ENCODE measurements at places on chromosomes 2 and 18.

DNA sequence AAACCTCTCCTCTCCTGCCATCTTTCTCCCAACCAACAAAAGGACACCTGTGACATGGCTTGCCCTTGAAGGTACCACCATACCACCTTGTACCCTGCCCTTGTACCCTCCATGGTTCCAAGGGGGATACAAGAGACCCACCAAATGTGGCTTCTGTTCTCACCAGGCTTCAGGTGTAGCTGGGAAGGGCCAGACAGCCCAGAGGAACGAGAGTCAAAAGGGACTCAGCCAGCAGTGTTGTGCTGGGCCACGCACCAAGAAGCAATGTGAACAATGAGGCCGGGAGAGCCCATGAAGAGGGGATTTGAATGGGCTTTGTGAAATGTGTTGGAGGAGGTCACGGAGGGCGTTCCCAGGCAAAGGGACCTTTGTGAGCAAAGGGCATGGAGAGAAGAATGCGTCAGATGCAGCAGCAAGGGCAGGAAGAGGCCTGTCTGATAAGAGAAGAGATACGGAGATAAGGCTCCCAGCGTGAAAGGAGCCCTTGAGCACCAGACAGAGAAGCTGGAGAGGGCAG is 48.6 kb downstream of the PLB1 start:
- no peak for DNase-seq

DNA sequence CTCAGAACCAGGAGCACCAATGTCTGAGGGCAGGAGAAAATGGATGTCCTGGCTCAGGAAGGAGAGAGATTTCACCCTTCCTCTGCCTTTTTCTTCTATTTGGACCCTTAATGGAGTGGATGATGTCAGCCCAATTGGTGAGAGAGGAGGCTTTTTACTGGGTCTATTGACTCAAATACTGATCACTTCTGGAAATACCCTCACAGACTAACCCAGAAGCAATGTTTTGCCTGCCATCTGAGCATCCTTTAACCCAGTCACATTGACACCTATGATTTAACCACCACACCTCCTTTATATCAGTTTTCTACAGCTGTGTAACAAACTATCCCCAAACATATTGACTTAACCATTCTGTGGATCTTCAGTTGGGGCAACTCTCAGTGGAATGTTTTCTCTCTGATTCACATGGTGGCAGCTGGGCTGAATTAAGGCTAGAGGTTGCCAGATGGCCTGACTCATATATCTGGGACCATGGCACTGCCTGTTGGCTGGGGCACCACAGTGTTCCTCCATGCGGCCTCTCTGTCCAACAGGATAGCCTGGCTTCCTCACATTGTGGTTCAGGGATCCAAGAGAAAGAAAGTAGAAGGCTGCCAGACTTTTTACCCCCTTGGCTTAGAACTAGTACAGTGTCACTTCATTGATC is 18.2 kb upstream of the MBOAT2 start:
- DNase-seq, result no peak

DNA sequence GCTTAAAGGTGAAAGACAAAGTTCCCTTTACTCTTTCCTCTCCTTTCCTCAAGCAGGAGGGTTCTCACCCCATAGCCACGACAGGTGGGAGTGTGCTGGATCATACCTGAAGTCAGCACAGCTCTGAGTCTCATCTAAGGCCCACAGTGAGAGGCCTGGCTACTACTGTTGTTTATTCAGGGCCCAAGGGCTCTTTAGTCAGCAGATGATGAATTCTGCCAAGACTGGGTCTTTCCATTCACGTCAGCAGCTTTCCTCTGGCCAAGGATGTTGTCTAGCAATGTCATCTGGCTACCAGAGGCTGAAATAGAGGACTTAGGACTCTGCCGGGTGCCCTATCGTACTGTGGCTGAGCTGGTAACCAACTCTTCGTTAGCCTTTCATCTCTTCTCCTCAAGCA is 308.4 kb upstream of the THUMPD2 start:
- DNase-seq, result no peak

- no peak for DNase-seq
These were observed 31.2 kb upstream of the ADNP2 start for GRCh38 chr18:80077873-80078272.

All from activated naive CD4-positive, alpha-beta T cell treated with anti-CD3 and anti-CD28 coated beads, Interleukin-2, amount 50 U/mL, for 16 hours (primary cell).